ENCODE measurements at places on chromosomes 3 and 15.

DNA sequence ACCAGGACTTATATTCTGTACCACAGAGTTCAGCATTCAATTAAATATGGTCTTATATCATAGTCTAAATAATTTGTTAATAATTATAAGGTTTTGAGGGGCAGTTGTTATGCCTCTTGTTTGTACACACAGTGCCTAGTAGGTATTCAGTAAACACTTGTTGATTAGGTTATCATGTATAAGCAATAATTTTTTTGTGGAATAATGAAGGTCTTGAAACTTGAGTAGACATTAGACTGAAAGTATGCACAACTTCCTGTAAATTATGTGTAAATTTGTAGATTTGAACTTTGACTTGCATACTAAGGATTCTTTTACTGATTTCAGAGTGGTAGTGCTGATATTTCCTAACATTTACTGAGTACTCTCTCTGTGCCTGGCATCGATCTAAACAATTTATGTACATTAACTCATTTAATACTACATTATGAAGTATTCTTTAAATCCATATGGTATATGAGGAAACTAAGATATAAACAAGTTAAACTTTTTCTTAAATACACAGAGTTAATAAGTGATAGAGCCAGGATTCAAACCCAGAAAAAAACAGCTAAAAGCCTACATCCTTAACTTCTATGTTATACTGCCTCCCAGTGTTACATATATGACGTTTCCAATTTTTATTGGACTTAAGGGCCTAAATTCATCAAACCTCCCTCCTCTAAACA lies 65.1 kb downstream of the GLCE start:
- DNase-seq, result no peak

- DNase-seq, result no peak
These were observed 103.1 kb downstream of the LRIG1 start for GRCh38 chr3:66397745-66398144.

DNA sequence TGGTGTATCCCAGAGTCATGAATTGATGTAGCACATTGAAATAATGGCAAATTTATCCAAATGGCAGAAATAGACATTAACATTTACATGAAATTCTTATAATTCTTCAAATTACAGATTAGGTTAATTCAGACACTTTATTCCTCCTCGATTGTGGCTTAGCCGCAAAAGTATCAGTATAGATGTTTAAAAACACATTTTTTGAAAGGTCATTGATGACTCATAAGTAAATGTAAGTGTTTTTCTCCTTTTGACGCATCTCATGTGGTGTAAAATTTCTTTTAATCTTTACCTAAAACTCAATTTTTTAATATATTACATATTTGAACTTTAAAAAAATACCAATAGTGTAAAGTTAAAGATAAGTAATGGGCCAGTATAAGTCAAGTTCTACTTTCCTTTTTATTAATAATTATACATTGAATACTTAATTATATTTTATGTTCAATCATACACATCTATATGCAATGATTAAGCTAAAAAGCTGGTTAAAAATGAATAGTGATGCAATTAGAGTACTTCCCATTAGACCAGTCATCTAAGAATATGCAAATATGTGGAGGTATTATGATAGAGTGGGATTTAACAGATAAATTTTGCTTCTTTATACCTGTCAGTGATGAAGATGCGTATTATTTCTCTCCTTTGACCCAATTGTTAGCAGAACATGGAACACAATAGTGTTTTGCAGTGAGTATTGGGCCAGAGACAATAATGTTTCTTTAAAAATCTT lies 678.1 kb upstream of the DPPA4 start:
- DNase-seq, result no peak

- DNase-seq, result no peak
These were observed 3.4 kb upstream of the CPOX start for GRCh38 chr3:98596541-98597500.

DNA sequence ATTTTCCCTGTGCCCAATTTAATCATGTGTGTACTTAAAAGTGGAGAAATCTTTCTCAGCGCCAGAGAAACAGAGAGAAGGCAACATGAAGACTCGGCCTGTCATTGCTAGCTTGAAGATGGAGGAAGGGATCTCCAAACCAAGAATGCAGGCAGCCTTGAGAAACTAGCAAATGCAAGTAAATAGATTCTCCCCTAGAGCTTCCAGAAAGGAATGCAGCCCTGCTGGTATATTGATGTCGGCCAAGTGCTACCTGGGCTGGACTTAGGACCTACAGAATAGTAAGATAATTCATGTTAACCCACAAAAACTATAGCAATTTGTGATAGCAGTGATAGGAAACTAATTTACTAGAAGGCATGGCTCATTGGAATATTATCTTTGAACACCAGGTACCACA lies 150.9 kb upstream of the ABI3BP start:
- DNase-seq, result no peak

DNA sequence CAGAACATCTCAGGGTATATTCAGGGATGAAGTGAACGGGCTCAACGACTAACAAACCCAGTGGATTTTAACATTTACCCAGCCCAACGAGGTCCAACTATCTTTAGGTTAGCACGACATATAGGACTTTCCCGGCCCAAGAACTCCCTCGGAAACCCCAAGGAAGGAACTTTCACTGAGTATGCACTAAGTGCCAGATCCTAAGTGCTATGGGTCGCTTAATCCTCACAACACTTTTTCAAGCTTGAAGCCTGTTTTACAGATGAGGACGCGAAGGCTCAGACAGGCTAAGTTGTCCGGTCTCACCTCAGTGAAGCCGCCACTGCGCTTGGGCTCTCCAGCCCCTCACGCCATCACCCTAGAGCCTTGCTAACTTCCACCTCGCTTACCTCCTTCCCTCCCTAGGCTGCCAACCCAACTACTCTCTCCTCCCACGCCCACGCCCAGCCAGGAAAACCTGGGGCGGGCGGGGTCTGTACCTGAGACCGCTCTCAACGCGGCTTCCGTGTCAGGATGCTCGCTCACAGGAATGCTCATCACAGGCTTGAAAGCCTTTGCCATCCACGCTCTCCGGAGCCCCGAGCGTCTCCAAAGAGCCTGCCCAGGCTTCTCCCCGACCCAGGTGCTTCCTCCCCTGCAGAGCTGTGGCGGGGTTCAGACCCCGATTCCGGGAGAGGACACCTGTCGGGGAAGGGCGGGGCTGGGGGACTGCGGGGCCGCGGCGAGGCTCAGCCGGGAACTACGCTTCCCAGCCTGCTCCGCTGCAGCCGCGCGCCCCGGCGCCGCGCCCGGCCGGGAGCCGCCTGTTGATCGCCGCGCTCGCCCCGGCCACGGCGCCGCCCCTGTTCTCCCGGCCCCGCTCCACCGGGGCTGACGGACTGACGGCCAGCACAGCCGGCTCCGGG lies at the start of gene TMOD2:
Gene TMOD2, plus strand, starts transcription at position 806 of the 905 bp plus-strand sequence. CDS start 14,845 bp downstream, outside the sequence.
- DNase-seq, result no peak

DNA sequence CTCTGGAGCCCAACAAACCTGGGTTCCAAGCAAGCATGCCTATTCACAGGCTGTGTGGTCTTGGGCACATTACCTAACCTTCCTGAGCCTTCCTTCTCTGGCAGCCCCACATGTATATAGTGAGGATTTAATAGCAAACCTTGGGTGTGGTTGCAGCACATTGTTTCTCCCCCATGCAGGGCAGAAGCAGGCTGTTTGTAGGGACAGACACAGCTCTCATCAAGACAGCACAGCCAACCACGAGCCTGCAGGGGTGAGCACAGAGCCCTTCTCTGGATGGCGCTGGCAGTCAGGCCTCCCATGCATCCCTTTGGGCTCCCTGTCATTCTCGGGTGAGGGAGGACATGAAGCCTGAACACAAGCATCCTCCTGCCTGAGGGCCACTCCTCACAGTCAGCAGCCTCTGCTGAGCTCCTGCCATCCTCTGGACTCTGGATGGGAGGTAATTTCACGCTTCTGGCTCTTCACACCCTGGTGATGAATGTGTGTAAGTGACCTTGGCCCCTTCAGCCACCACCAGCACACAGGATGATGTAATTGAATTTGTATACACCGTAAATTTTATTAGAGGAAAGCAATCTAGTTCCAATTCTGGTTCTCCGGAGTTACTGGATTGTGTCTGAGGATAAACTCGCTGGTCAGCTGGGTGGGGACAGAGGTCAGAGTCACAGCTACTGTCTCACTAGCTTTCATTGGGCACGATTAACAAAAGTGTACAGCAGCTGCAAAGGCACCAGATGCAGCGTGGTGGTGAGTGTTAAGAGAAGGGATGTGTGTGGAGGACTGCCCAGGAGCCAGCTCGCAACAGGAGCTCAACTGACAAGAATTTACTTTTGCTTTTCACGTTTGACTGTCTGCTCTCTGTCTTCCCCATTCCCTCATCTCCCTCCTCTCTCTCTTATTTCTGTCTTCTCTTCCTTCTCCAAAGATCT lies 118.1 kb downstream of the CLSTN2 start:
- DNase-seq, result no peak
